NCI-H748 treated with DMSO at 0.1 percent for 48 hours (cell line): ENCODE measurements at places on chromosomes 4 and X.

DNA sequence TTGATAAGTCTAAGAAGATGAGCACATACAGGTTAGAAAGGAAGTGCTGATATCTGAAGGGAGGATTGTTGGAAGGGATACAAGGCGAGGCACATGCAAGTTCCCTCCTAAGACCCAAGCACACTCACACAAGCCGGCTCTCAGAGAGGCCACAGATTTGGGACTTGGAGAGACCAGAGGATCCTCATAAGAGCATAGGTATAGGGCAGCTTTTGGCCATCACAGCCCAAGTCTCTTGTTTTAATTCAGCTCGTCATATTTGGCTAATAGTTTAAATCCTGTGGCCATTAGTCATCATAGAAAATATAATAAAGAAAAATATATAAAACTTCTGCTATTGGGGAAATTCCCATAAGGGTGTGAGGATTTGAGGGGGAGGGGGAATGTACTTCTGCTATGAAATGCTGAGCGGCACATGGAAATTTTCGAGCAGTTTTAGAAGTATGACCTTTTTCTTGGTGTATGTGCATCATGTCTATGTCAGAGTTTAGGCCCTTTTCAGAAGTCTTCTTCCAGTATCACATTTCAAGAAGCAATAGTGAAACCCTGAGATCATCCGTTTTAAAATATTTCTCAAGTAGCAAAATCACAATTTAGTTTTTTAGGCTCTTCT, 97.7 kb downstream of the NFKB1 start:
- DNase-seq = no peak

- no peak for DNase-seq
These were observed 52.6 kb upstream of the ESX1 start for GRCh38 chrX:104307341-104307740.

- no peak for DNase-seq
These were observed 90.5 kb upstream of the WDR1 start for GRCh38 chr4:10207116-10207515.

- no peak for DNase-seq
These were observed 16.8 kb upstream of the NFXL1 start for GRCh38 chr4:47930971-47931804.

DNA sequence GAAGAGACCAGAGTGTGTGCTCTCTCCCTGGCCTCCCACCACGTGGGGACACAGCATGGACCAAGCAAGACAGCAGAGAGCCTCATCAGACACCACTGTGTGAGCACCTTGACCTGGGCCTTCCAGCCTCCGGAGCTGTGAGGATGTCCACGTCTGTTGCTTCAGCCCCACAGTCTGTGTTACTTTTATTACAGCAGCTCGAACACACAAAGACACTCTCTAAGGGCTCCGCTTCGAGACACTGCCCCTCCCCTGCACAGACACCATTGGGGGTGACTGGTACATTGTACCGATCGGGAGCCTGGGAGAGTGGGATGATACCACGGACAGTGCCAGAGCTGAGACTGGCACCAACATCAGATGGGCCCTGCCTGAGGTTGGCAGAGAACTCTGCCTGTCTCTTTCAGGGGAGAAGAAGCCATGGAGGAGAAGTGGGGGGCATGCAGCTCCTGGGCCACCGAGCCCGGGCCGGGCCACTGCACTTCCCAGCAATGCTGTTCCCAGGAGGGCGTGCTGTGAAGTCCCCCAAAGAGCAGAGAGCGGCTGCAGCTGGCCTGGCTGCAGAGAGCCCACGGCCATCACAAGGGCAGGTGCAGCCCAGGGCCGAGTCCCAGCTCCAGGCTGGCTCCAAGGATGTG, 48.1 kb upstream of the HMX1 start:
- DNase-seq = no peak

- no peak for DNase-seq
These were observed 37.5 kb upstream of the TMEM33 start for GRCh38 chr4:41897698-41898097.

DNA sequence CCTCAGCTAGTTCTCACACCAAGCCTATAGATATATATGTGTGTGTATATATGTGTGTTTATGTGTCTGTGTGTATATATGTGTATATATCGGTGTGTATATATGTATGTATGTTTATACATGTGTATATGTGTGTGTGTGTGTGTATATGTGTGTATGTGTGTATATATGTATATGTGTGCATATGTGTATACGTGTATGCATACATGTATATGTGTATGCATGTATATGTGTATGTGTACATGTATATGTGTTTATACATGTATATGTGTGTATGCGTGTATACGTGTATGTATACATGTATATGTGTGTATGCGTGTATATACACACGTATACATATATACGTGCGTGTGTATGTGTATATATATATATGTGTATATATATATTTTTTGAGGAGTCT, 18.3 kb downstream of the GTPBP6 start:
- DNase-seq = no peak

DNA sequence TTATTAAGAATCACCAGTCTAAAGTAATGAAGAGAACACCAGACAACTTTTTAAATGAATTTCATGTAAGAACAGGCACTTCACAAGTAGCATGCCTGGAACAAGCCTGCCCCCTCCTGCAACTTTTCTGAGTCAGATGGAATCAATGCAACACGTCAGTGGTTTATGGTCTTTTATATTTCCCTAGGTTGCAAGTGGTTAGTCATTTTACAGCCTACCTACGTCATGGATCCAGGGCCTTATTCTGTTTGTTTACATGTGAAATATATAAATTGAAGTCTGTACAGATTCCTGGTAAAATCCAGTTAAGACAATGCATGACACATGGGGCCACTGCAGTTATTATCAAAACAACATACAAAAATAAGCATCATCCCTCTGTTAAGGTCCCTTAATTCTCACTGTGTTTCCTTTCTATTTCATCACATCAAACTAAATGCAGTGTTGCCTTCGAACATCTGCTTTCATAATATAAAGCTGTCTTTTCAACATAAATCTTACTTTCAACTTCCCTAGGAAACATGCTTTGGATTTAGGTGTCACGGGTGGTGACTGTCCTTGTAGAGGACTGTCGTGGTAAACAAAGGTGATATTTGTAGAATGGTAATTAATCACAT, 309.3 kb downstream of the FRMPD4 start:
- no peak for DNase-seq

DNA sequence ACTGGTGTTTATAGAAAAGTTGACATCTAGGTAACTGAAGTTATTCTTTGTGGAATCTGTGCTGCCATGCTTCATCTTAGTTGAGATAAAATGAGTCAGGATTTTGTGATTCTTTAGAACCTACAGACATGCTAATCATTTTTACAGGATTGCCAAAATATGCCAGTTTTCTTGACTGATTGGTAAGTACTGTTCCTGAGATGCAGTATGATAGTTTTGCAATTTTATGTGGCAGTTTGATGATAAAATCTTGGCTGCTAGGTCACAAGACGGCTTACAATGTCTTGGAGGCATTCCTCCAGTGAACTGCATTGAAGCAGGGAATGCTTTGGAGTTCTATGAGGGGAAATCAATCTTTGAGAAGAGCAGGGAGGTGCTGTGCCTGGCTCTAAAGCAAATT, 104.4 kb upstream of the ESX1 start:
- no peak for DNase-seq

DNA sequence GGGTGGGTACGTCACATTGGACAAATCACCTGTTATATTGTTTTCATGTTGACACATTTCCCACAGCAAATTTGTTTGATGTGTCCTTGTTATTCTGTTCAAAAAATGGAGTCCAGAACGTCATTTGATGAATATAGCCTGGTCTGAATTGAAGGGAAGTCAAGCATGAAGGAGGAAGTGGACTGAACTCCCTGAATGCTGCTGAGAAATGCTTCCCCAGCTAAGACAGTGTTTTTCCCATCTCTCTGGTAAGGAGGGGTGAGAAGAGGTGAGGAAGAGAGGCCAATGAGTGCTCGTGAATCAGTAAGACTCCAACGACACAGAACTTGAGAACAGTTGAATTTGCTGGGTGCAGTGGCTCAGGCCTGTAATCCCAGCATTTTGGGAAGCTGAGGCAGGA, 127.4 kb downstream of the RBM47 start:
- no peak for DNase-seq

DNA sequence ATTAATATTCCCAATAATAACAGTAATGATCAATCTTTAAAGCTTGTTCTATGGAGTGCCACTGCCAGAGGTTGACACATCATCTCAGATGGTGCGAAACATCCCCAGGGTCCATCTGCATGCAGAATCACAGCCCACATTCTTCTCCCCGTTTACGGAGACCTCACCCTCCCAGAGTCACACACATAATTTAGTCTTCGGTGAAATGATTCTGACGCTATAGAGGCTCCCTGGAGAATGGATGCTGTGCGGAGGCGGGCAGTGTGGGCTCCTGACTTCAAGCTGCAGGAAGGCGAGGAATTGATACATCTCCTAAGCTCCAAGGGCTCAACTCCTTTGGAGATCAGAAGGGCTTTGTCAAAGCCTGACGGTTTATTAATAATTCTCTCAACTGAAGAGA, 11.0 kb upstream of the ARHGAP36 start:
- DNase-seq = no peak

DNA sequence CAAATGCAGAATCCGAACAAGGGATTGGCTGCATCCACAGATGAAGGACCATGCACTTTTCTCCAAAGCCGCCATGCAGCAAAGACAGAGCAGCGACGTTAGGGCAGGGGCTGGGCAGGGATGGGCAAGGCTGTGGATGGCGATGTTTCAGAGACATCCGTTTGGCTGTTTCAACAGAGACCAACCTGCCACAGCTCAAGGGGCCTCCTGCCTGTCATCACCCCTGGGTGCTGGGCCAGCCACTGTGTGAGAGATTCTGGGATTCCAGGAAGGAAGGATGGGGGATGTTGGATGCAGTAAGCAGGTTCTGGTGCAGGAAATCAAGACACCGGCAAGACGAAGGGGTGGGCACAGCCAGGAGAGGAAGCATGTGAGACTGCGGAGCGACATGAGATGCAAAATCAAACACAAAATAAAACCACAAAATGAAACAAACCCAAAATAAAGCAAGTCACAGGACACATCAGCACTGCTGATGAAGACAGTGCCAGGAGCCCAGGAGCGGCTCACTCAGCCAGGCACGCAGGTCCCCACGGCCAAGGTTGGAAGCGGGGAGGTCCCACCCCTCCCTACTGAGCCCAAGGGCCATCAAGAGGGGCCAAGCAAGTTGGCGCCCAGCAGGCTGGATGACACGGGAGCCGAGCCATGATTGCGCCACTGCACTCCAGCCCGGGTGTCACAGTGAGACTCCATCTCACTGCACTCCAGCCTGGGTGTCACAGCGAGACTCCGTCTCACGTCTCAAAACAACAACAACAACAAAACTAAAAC, 68.1 kb downstream of the FAM53A start:
- DNase-seq = no peak

DNA sequence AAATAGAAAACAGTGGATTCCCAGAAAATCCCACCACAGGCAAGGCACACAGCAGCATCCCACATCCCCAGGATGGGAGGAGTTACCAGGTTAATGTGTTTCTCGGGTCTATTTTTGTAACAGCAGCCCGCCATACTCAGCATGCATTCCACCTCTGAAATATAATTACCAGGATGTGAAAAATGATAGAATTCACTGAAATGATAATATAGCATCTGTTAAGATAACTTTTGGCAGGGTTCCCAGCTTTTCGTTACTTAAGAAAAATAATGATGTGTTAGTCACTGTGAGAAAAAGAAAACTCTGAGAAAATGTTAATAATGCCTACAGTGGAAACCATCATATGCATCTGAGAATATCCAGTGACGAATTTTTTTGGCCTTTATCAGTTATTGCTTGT, 87.1 kb downstream of the VCX2 start:
- DNase-seq = no peak

DNA sequence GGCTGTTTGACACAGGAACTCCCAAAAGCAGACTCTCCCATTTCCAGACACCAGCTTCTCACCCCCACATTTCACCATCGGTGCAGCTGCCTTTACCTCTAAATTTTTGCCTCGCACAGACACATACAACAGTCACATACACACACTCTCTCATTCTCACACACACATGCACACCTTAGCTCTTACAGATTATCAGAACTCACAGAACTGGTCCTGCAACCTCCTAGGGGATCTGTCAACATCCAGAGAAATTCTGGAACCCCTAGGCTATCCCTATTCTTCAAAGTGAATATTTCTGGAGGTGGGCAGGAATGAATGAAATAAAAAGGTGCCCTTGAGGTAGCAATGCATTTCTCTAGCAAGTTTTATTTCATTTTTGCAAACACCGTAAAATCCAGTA, 4.1 kb downstream of the HS6ST2 start:
- no peak for DNase-seq

- DNase-seq = no peak
These were observed 38.9 kb upstream of the PHEX start for GRCh38 chrX:21993265-21993664.

DNA sequence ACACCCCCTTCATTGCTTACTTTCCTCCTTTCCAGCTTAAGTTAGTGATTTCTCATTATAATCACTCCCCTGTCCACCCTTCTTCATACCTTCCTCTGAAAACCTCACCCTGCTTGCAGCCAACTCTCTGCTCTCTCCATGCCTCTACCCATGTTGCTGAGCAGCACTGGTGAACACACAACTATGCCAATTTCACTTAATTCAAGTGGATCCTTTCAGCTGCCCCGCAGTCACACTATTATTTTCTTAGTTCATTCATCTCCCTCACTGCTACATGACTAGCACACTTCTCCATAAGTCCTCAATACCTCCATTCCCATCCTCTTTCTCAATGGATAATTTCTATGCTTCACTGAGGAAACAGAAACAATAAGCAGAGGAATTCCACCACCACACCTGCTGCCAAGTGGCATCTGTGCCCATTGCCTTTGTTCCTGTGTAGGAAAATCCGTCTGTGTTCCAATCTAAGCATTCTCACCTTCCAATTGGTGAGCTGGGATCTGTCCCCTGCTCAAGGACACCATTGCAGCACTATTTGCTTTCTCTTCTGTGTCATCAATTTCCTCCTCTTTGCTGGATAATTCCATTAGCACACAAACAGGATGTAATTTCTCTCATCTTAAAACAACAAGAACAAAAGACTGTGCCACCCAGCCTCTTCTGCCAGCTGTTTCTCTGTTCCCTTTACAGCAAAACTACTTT, 25.2 kb upstream of the PRSS48 start:
- DNase-seq = peak; percentile 4

DNA sequence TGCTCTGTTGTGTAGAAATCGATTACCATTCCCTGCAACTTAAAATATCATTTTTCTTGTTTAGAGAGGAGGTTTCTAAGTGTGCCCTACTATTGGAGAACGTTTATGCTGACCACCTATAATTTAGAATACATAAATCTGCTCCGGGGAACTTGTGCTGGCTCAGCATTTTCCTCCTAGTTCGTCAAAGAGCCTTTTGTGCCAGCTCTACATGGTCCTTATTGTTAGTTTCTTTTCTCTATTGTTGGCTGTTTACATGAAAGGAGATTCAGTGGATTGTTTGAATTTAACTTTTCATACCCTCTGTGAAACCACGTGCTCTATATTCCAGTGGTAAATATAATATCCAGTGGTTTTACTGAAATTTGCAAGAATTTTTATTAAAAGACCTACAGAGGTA, 53.4 kb upstream of the ATP8A1 start:
- DNase-seq = no peak

DNA sequence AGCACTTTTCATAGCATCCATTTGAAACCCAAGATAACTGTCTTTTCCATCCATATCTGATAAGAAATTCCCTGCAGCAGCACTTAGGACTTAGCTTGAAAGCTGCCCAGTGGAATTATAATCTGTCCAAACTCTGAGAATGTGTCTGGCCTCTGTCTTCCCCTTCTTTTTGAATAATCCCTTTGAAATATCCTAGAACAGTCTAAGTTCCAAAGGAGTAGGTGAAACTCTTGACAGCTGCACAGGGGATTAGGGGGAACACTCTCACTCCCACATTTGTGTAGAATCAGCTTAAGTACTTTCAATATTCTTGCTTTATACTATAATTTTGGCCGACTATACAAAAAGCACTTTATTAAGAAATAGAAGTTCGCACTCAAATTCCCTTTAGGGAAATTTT, 157.7 kb downstream of the PAPSS1 start:
- no peak for DNase-seq
